ENCODE measurements at places on chromosomes 7 and 10. TPM values are rescaled to one million over a fixed set of nuclear protein-coding genes. Genes with fewer than 3 reads are reported as not detected.

Gene LGI1
- total RNA-seq, result not detected

Gene KIF11
- 18.3 TPM for total RNA-seq

DNA sequence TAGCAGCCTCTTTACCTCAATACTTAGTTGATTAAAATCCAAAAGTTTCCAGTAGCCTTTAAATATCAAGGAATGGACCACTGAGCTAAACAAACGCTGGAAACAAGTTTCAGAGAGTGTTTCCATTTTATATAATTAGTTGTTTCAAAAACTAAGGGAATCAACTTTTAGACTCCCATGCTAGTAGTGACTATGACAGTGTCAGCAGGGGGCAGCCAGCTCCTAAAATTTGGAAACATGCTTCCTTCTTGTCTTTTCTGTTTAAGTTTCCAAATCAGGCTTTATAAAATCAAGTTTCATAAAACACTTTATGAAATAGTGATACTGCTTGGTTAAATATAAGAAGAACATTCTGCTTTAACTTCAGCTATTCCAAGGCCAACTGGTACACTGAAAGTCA, 138.2 kb upstream of the TMEM229A start:
- DNase-seq, result peak; percentile 62

GRCh38 chr10:128958834-128959690, 508.0 kb upstream of the MGMT start:
- DNase-seq, result no peak

DNA sequence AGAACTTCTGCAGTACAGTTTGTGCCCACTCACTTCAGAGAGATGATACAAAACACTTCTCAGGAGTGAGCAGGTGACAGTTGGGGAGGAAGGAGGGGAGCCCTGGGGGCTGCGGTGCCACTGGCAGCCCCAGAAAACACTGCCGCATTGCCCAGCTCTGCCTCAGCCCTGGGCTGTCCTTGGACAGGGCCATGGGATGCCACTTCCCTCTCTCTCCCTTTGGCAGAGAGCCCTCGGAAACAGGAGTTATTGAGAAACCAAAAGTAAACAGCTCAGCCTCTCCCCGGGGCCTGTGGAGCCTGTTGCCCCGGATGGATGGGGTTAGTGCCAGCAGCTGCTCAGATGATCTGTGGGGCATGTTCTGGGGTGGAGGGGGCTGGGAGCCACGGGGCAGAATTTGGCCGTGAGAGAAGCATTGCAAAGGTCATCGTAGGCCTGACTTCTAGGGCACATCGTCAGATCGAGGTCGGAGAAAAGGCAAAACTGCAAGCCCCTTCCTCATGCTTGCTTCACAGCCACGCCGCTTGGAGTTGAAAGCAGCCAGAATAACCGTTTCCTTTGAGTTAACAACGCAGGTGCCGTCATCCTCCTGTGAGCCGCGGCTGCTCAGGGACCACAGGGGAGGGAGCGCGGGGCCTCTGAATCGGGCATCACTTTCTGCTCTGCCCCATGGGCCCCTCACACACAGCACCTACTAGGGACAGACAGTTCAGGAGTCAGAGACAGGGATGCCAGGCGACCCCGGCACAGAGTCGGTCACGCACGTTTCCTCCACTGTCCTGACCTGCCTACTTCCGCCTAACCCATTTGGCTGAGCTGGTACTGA, 256.4 kb downstream of the CAMK1D start:
- peak; percentile 60 for DNase-seq

Gene GRID1
- not detected for total RNA-seq

Gene SPDYE6
- total RNA-seq, result not detected

Gene SLC18A3
- not detected for total RNA-seq

- peak; percentile 9 for DNase-seq
These were observed 239.2 kb upstream of the AKR1E2 start for GRCh38 chr10:4586776-4587175.

Gene ARHGEF35
- not detected for total RNA-seq

GRCh38 chr10:71825217-71825616, 25.8 kb downstream of the PSAP start:
- DNase-seq, result no peak

Gene HSPA14
- total RNA-seq, result 15.6 TPM

Gene TUBB8
- not detected for total RNA-seq

GRCh38 chr10:15751046-15751445, 31.3 kb upstream of the ITGA8 start:
- no peak for DNase-seq

DNA sequence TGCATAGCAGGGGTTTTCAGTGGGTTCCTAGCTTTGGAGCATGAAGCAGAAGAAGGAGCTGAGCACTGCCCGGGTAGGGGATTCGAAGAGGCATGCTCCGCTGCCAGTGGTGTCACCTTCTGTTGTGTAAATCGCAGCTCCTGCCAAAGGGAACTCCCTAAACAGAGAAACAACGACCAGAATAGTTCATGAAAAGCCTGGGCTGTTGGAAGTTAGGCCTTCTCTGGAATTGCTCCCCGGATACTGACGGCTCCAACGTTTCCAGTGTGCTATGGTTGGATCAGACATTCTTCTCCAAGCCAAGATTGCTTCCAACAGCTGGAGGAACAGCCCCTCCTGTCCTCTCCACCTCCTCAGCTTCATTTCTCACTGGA, 546.0 kb upstream of the FZD8 start:
- DNase-seq, result no peak

DNA sequence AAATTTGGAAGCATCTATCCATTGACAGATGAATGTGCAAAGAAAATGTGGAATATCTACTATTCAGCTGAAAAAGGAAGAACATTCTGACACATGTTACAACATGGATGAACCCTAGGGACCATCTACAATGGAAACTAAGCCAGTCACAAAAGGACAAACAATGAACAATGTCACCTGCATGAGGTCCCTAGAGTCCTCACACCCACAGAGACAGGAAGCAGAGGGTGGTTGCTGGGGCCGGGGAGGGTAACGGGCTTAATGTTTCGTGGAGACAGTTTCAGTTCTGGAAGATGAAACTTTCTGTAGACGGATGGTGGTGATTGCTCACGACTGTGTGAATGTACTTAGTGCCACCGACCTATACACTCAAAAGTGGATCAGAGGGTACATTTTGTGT, 282.9 kb downstream of the ADARB2 start:
- no peak for DNase-seq

DNA sequence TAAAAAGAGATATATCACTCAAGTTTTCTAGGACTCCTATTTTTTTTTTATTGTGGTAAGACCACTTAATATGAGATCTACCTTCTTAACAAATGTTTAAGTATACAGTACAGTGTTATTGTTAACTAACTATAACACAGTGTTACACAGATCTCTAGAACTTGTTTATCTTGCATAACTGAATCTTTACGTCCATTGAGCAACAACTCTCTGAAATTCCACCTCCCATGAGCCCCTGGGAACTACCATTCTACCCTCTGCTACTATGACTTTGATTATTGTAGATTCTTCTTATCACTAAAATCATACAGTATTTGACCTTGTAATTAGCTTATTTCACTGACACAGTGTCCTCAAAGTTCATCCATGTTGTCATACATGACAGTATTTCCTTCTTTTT, 22.5 kb upstream of the REEP3 start:
- peak; percentile 14 for DNase-seq

Gene TMEM270
- not detected for total RNA-seq

DNA sequence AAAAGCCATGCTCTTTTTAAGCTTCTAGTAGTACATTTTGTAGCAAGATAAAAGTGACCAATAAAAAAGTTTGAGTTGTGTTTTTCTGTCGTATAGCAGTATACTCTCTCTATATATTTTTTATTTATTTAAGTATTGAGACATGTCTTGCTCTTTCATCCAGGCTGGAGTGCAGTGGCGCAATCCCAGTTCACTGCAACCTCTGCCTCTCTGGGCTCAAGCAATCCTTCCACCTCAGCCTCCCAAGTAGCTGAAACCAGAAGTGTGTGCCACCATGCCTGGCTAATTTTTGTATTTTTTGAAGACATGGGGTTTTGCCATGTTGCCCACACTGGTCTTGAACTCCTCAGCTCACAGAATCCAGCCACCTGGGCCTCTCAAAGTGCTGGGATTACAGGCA, 2.8 kb downstream of the SUGCT start:
- DNase-seq, result no peak

Gene GNAT3
- not detected for total RNA-seq

Gene MUC12
- total RNA-seq, result not detected

- no peak for DNase-seq
These were observed 47.6 kb downstream of the STEAP1B start for GRCh38 chr7:22452142-22452959.

DNA sequence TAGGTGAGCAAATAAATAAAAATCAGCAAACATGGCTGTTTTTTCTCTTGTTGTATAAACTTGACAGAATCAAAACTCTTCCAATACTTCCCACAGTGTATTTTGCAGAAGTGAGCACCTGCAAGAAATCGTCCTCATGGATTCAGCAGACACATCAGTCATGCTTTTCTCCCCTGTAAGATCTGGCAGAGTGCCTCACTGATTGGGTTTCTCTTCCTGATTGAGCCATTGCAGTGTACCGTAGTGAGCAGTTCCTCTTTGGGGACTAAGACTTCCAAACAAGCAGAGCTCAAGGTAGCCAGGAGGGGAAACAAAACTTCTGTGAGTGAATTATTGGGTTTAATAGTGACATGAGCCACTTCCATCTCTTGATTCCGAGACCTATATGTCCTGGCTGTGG, 2.2 kb upstream of the CCDC3 start:
- no peak for DNase-seq

- no peak for DNase-seq
These were observed 562.6 kb upstream of the GALNT17 start for GRCh38 chr7:70569335-70569819.

DNA sequence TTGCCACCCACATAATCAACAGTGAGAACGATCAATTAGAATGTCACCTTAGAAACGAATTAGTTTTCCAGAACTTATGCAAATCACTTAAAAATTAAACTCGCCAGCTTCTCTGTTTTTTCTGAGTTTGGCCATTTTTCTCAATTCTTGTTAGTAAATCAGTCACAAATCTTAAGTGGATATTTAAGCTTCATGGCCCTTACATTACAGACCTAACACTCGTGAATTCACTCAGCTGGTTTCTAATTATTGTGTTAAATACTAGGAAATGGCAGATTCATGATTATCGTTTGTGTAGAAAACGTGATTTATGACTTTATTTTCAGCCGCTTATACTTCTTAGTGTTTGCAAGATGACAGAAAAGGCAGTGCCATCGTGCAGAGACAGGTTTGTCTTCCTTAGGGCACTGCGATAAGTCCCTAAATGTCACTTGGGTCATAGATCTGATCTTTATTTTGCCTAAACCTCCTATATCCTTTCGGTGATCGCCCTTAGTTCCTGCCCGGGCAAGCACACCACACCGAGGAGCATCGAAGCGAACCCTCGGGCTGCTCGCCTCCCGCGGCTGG, 587 bp upstream of the CELF2 start:
- no peak for DNase-seq

DNA sequence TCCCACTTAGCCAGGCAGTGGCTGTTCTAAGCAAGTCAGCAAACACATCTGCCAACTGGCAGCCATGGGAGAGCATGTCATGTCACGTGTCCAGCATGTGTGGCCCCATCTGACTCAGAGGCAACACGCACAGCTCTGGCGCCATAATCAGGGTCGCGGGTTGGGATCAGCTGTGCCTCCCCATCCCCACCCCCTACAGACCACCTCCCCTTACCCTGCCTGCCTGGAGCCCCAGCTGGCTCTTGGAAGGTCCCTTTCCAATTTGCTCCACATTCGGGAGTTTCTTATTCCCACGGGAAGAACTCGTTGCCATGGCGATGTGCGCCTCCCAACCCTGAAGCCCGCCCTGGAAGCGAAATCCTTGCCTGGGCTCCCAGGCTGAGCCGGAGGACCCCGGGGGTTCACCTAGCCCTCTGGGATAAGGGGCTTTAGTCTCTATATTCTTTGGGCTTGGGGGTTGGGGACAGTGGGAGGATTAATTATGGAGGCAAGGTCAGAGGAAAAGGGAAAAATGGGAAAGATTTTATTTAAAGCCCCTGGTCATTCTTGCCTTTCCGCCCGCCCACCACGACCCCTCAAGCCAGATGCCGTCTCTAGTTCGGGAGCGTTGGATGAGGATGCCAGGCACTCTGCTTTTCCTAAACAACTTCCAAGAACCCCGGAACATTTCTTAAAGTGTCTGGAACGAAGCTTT, 283.7 kb downstream of the ZEB1 start:
- peak; percentile 73 for DNase-seq

Gene ELMO1
- total RNA-seq, result not detected

- no peak for DNase-seq
These were observed 7.6 kb downstream of the PRXL2A start for GRCh38 chr10:80415734-80416478.

DNA sequence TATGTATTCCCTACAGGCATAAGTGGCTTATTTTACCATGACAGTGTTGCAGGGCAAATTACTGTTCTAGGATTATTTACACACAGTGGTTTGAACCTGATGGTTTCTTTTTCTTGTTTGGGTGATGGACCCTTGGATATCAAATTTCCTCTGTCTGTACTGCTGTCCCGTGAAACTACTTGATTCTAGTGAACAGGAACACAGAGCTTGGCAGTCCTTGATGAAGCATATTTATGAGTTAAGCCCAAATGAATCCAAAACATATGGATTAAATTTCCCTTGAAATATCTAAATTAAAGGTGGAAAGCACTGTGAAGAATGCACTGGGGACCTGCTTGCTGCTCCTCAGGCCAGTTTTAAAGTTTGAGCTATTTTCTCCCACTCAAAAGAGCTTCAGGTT, 635.3 kb downstream of the INHBA start:
- peak; percentile 34 for DNase-seq

Gene TMEM273
- not detected for total RNA-seq

Gene ETV1
- 21.1 TPM for total RNA-seq

Gene VKORC1L1
- 19.4 TPM for total RNA-seq

GRCh38 chr7:84283798-84284197, 89.2 kb upstream of the SEMA3A start:
- no peak for DNase-seq

- no peak for DNase-seq
These were observed 64.7 kb upstream of the JAZF1 start for GRCh38 chr7:28245123-28245878.

Gene ARMH3
- 13.1 TPM for total RNA-seq

- no peak for DNase-seq
These were observed 245.6 kb upstream of the PITRM1 start for GRCh38 chr10:3418041-3418754.

Gene TMEM213
- total RNA-seq, result not detected

- DNase-seq, result peak; percentile 42
These were observed 385.4 kb upstream of the ANKRD30A start for GRCh38 chr10:36739884-36740445.

- DNase-seq, result no peak
These were observed 291.8 kb downstream of the PRKG1 start for GRCh38 chr10:51366044-51366443.

Gene CALHM3
- total RNA-seq, result not detected

- DNase-seq, result no peak
These were observed 1009.2 kb downstream of the SORCS3 start for GRCh38 chr10:105650306-105650705.

Gene LYZL2
- total RNA-seq, result not detected

- no peak for DNase-seq
These were observed 361.5 kb upstream of the LRRTM3 start for GRCh38 chr10:66564287-66564686.
